ENCODE measurements at places on chromosomes 5 and 9.

DNA sequence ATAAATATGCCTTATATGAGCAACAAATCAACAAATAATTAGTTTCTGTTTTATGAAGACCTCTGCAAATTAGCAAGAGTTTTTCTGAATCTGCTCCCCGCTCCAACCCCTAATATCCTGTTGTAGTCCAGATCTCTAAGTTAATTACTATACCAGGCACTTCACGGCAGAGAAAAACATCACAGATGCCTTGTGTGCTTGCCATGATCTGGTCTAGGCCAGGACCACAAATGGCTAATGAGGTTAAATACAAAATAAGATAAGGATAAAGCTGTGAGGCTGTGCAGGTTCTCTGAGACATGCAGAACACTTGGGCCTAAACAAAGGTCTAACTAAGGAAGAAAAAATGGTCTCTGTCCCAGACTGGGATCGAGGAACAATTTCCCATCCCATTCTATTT lies 150.8 kb downstream of the SLIT3 start:
- no peak for DNase-seq

GRCh38 chr5:142095651-142096330 lies 12.8 kb upstream of the NDFIP1 start:
- DNase-seq: peak; percentile 70

GRCh38 chr5:132136906-132137305 lies 63.3 kb downstream of the CSF2 start:
- no peak for DNase-seq

DNA sequence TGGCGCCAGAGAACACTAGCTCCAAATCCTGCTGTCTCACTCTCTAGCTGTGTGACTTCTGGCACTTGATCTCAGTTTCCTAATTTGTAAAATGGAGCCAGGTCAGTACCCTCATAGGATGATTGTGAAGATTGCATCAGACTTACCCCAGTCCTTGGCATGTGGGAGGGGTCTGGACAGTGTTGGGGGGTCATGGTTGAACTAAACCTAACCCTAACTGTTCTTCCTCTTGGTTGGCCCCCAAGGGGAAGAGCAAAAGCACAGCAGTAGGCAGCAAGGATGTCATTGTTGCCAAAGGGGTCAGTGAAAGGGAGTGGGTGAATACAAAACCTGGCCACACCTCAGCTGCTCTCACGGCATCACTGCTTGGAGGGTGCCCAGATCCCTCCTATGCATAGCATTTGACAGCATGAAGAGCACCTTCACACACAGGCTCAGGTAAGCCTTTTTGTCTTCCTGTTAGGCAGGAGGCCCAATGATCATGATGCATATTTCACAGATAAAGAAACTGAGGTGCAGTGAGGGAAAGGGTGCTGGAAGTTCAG lies 15.7 kb upstream of the CXCL14 start:
- no peak for DNase-seq

GRCh38 chr5:66080664-66081063 lies 63.4 kb upstream of the SREK1 start:
- no peak for DNase-seq

- DNase-seq: no peak
Measured at GRCh38 chr5:169147534-169147933, 153.4 kb downstream of the SLIT3 start.
